ENCODE measurements at places on chromosomes 2 and 18. TPM values are rescaled to one million over a fixed set of nuclear protein-coding genes. Genes with fewer than 3 reads are reported as not detected.

ATF2 gene
- total RNA-seq, result 35.9 TPM

OTOS gene
- not detected for total RNA-seq

NDC80 gene
- 2.7 TPM for total RNA-seq

FER1L5 gene
- 2.3 TPM for total RNA-seq

RAPGEF4 gene
- total RNA-seq, result 7.3 TPM

PRR30 gene
- 1.1 TPM for total RNA-seq

KCNG2 gene
- total RNA-seq, result 3.7 TPM

SALL3 gene
- total RNA-seq, result 40.8 TPM

TTL gene
- 8.2 TPM for total RNA-seq

CROCC2 gene
- 0.23 TPM for total RNA-seq

UGT1A4 gene
- total RNA-seq, result not detected

IL36A gene
- total RNA-seq, result not detected

SNORC gene
- total RNA-seq, result 8.0 TPM

MALL gene
- total RNA-seq, result 18.5 TPM

AFF3 gene
- 113 TPM for total RNA-seq

RESP18 gene
- total RNA-seq, result not detected

HJURP gene
- 1.7 TPM for total RNA-seq

TSN gene
- total RNA-seq, result 35.3 TPM

IL18R1 gene
- total RNA-seq, result 0.91 TPM

IL36G gene
- total RNA-seq, result not detected

FIGN gene
- total RNA-seq, result 4.3 TPM

ADCY3 gene
- total RNA-seq, result 44.3 TPM

CABYR gene
- 13.2 TPM for total RNA-seq

STK11IP gene
- total RNA-seq, result 60.3 TPM

SFT2D3 gene
- 22.2 TPM for total RNA-seq
